Stimulated activated CD8-positive, alpha-beta memory T cell treated with anti-CD3 and anti-CD28 coated beads, Interleukin-4, amount 100 ng/mL, for 1 hour (primary cell): ENCODE measurements at places on chromosomes 4 and X.

GRCh38 chr4:23371533-23371932, 518.3 kb downstream of the PPARGC1A start:
- no peak for DNase-seq

DNA sequence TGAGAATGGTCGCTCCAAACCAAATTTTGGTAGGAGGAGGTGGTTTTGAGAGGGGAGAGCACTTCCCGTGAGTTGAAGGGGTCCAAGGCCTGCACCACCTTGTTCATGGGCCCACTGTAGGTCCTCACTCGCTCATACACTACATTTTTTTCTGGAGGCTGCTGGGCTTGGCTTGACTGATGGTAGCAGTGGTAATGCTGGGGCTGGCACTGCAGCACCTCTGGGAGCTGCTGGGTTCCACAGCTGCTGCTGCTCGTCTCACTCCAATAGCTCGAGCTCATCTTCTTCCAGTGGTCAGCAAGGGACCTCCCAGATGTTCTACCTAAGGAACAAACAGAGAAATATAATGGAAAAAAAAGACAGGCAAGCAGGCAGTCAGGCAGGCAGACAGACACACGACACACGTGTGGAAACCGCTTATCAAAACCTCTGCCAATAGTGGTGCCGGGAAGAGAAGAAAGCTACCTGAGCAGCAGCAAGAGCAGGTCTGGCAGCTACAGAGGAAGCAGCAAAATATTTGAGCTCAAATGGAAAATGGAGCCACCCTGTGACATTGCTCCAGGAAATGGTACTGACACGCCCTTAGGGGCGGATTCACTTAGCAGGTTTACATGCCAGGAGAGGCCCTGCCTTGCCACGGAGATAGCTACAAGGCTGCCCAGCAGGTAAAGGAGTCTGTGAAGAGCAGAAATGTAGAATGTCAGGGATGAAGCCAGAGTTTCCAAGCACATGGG, at the start of gene POF1B:
Gene POF1B, minus strand, starts transcription at position 492 of the 734 bp plus-strand sequence. Its CDS starts 211 bp downstream, at position 281.
- DNase-seq = no peak

DNA sequence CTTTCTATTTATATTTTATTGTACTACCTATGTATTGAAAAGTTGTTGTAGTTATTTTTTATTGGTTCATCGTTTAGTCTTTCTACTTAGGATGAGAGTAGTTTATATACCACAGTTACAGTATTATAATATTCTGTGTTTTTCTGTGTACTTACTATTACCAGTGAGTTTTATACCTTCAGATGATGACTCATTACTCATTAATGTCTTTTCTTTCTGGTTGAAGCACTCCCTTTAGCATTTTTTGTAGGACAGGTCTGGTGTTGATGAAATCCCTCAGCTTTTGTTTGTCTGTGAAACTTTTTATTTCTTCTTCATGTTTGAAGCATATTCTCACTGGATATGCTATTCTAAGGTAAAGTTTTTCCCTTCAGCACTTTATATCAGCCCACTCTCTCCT, 7.7 kb downstream of the LUZP4 start:
- no peak for DNase-seq

DNA sequence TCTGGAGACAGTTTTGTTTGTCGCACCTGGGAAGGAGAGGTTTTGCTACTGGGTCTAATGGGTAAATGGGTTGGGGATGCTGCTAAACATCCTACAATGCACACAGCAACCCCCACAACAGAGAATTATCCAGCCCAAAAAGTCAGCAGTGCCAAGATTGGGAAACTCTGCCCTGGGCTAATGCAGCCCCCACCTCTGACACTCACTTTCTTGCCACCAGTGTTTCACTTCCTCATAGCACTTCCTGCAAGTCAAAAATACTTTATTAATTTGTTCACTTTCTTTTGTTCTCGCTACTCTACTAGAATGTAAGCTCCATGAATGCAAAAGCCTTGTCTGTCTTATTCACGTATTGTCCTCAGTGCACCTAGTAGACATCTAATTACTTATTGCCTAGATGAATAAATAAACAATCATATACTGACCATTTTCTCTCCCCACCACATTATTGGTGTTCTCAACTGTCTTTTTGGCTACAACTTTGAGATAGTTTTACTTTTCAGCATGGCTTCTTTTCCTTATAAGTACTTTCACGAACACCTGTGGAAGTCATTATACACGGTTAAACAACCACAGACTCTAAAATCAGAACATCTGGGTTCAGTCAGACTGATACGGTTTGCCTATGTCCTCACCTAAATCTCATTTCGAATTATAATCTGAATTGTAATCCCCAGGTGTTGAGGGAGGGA, 82.0 kb upstream of the PITX2 start:
- no peak for DNase-seq

- no peak for DNase-seq
These were observed 1865.3 kb upstream of the AGA start for GRCh38 chr4:179307297-179308136.

DNA sequence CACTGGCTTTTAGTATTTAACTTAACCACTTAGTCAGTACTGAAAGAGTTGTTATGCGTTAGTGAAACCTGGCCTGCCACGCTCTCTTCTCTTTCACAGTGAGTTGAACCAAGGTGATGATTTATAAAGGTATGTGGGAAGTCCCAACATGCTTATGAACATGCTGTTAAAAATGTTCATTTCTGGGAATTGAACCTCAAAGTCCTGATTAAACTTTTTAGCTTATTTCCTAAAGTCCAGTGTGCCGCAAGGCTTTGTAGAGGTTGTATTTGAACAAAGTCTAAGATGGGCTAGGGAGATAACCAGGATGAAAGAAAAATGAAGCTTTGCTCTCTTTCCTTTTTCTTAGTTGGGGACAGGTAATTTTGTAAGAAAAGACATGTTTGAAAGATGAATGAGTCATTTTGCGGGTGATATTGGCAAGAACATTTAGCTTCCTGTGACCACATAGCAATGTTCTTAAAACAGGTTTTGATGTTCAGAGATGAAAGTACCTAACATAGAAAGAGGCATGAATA, 270.3 kb downstream of the DTHD1 start:
- DNase-seq = no peak

DNA sequence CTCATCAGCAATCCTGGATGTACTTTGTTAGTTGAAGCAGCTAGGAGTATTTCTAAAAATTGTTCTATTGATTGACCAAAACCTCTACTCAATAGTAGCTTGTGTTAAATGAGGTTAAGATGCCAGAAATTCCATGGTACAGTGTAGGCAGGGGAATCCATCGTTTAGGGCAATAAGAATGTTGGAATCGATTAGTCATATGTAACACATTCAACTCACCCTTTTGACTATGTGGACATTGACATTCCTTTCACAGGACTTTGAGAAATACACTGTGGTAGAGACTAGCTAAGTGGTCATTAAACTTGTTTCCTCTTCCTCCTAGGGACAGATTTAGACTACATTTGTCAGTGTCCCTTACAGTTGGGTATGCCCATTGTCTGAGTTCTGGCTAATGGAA, 40.2 kb downstream of the KDM5C start:
- DNase-seq = no peak

DNA sequence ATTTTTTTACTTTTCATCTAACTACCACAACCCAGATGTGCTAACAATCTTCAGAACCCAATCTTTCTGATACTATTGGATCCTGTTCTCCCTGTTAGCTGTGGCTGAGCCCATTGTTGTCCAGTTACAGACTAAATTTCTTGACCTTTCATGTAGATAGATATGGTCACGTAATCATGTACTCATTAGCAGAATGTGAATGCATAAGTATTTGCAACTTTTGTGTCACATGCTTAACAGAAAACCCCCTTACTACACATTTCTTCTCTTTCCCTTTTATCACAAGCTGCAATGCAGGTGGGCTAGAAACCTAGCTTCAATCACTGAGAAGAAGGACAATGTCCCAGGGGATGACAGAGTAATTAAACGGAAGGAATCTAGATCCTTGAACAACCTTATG, 13.1 kb upstream of the FAM13A start:
- no peak for DNase-seq

DNA sequence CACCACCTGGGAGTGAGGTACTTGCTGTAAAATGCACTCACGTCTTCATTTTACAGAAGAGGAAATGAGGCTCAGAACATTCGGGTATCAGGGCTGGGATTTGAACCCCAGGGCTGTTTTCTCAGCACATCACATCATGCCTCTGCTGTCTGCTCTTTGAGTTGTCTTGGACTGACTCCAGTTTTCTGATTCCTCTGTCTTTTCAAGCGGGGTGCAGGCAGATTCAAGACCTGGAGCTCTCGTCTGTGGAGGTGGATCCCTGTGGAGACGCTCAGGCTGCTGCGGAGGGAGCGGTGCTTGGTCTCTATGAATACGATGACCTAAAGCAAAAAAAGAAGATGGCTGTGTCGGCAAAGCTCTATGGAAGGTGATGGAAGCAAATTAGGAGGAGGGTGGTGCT, 6.3 kb downstream of the LAP3 start:
- DNase-seq = no peak

- DNase-seq = no peak
These were observed 466.2 kb downstream of the PDGFC start for GRCh38 chr4:156505341-156505955.

GRCh38 chr4:169225812-169226211, 44.9 kb downstream of the SH3RF1 start:
- no peak for DNase-seq

GRCh38 chr4:115657991-115658650, 544.7 kb upstream of the NDST4 start:
- DNase-seq = no peak

DNA sequence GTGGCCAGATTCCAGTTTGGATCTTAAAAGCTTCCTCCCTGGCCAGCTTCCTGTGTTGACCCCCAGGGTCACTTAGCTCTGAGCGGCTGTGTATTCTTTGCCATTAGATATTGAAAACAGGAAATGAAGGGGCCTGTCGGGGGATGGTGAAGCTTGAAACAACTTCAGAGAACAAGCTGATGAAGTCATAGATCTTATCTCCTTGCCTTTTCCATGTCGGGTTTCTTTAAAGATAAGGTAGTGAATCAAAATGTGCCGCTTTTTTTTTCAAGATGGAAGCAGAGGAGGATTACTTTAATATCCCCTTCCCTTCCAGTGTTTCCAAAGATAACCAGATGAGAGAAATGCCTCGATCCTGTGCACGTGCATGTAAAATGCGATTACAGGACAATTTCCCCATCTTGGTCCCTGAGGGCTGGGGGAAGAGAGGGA, 508.5 kb downstream of the MID1IP1 start:
- DNase-seq = no peak

GRCh38 chr4:102525097-102525496, 23.9 kb downstream of the NFKB1 start:
- no peak for DNase-seq

DNA sequence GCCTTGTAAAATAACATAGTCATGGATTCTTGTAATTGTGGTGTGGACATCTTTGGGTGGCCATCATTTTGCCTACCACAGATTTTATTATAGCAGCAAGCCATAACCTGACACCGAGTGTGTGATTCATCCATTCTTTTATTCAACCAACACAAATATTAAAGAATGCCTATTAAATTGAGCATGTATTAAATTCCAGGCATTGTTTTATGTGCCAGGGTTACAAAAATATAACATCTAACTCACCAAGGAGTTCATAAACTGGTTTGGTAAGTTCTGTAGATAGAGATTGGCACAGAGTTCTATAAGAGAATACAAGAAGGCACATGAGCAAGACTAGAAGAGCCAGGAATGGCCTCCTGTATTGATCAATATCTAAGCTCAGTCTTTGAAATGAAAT, 18.0 kb downstream of the NBDY start:
- no peak for DNase-seq

- no peak for DNase-seq
These were observed 14.1 kb downstream of the RAB40AL start for GRCh38 chrX:102950908-102951866.

- DNase-seq = no peak
These were observed 56.7 kb downstream of the HTRA3 start for GRCh38 chr4:8326206-8326605.

DNA sequence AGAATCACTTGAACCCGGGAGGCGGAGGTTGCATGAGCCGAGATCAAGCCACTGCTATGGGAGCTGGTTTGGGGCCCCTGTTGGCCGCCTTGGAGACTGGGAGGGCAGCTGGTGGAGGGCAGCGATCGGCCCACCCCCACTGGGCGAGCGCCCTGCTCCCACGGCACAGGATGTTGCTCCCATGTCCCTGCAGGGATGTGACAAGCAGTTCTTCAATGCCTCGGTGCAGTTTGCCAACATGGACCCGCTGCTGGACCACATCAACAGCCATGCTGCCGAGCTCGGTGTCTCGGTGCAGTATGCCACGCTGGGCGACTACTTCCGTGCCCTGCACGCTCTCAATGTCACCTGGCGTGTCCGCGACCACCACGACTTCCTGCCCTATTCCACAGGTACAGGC, 19.4 kb downstream of the MAN2B2 start:
- DNase-seq = no peak

DNA sequence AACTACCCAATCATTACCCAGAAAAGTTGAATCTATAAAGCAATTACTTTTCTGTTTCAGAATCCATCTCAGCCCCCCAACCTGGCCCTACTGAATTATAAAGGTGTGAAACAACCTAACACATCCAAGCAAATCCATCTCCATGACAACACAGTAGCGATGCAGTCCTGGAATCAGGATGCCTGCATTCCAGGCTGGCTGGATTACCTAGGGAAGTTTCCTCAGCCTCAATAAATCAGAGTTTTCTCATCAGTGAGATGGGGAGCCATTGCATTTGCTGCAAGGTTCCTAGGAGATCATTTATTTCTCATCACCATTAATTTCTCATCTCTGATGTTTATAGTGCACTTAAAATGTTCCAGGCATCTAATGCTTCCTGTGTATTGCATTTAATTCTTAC, 46.0 kb downstream of the LNX1 start:
- no peak for DNase-seq

GRCh38 chr4:8336412-8337075, 67.0 kb downstream of the HTRA3 start:
- no peak for DNase-seq

DNA sequence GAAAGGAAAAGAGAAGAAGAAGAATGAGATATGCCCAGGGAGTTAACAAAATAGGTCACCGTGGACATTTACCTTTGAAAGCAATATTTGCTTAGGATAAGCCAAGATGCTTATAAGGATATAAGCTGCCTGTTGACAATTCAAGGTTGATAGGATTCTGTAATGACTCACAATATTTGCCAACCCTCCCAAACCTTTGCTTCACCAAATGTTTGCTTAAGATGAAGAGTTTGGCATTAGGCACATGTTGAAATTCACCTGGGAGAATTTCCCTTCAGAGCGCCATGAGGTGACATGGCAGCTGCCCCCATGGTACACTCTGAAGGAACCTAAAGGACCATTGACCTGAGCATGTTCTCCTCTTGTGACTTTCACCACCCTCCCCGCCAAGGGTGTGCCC, 4.6 kb downstream of the PALLD start:
- no peak for DNase-seq

GRCh38 chrX:49238735-49239134, 3.5 kb downstream of the CCDC22 start:
- no peak for DNase-seq

GRCh38 chr4:37478151-37478550, 208.0 kb downstream of the RELL1 start:
- DNase-seq = no peak

DNA sequence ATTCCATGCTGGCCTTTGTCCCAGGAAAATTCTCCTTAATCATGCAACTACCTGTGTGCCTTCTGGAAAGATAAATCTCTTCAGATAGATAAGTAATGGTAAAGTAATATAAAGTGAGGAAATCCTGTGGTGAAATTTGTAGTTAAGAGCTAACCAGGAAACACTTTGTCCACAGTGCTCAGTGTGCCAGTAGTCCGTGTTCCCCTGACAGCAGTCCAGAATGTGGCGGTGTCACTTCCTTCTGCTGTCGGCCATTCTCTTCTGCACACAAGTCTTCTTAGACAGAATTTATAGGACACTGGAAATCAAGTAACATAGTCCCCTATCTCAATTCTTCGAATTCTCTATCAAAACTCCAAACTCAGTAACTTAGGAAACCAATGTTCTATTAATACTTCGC, 5.7 kb upstream of the CXXC4 start:
- DNase-seq = no peak
